Muscle of back (tissue), 13 donors: ENCODE measurements at places on chromosomes 2 and 18.
A peak's percentile ranks its signal among the peaks of the same experiment; 100 is the strongest.

DNA sequence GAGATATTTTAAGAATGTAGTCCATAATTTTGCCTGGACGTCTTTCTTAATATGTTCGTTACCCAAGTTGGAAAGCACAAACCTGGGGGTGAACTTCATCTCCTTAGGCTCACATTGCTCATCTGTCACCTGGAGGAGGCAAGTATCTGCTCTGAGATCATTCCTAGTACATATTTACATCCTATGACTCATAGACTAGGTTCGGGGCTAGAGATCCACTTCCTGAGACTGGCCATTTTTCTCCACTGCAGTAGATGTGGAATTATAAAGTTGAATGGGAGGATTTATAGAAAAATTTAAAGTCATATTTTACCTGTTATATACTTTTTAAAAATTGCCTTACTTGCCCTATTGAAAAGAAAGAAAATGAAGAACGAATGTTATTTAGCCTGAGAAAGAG lies 77.5 kb upstream of the PROKR1 start:
- no peak for DNase-seq

- no peak for DNase-seq
Observed at GRCh38 chr18:7727361-7728076, 160.4 kb downstream of the PTPRM start.

- no peak for DNase-seq
Observed at GRCh38 chr2:48445091-48445725, 84.7 kb upstream of the STON1 start.

- DNase-seq = no peak
Observed at GRCh38 chr2:137223722-137224121, 458.4 kb downstream of the THSD7B start.

- peak; percentile 24 for DNase-seq
Observed at GRCh38 chr2:173119069-173119807, 43.6 kb downstream of the MAP3K20 start.

GRCh38 chr18:21134895-21135294 lies 23.3 kb upstream of the ROCK1 start:
- DNase-seq = no peak

GRCh38 chr2:38148501-38148900 lies 72.5 kb upstream of the CYP1B1 start:
- no peak for DNase-seq

- DNase-seq = no peak
Observed at GRCh38 chr2:236146436-236146835, 21.8 kb downstream of the GBX2 start.

- peak; percentile 80 for DNase-seq
Observed at GRCh38 chr2:177239932-177240630, 24.4 kb downstream of the NFE2L2 start.

DNA sequence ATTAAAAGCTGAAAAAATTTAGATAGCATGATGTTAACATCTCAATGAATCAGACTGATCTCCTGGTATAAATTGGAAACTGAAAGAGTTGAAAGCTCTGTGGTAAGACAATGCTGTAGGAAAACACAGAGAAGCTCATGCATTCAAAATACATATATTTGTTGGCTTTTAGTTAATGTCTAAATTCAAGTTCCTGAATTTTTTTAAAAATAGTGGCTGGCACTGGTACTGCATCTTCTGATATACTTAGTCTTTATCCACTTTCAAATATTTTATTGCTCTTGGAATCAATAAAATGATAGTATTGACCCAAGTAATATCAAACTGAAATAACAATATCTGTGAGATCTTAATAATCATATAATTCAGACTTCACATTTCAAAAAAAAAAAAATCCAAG lies 151.4 kb upstream of the FIGN start:
- DNase-seq = no peak

DNA sequence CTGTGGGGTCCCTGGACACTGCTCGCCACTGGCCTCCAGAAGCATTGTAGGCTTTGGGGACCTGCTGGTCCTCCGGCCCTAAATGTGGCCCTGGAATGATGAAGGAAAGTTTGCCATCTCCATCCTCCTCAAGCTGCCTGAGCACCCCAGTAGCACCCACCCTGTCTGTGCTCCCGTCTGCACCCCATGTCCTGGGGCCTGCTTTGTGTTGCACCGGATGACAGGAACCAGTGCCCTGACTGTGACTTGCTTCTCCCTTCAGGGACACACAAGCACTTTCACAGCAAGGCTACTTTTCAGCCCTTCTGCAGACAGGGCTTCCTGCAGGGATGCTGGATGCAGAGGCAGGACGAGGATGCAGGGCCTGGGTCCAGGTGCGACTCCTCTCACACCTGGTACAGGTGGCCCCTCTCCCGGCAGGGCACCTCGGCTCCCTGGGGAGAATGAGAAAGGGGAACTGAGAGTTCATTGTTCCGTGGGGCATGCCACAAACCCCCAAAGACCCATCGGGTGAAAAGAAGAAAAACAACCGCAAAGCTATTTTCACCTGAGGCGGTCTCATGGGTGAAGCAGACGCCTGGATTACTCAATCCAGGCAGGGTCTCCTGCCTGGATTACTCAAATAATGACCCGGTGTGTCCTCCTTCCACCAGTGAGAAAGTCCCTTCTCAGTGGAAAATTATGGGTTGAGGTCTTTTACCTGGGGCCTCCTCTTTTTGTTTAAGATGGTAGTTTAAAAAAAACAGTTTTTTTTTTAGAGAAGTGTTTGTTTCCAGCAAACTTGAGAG lies 74.9 kb downstream of the LONRF2 start:
- no peak for DNase-seq

GRCh38 chr2:241228860-241229516 lies 40.5 kb downstream of the ANO7 start:
- DNase-seq = no peak
